ENCODE measurements at places on chromosomes 2 and 18.
A peak's percentile ranks its signal among the peaks of the same experiment; 100 is the strongest.

GRCh38 chr2:62724886-62725711 is 19.6 kb downstream of the EHBP1 start:
- DNase-seq: no peak

DNA sequence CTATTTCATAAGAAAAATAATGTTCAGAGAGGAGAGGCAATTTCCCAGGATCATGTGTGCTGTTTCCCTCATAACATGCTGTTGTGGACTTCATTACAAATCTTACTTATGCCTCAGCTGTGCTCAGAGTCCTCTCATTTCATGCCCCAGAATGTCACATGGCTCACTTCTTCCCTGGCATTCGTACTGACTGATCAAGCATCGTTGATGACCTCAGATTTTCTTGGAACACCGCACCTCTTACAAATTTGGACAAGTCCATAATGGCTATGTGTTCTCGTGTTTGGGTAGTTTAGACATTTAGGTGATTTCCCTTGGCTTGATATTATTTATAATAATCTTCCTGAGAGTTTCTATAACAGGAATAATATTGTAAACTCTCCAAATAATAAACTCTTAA is 32.9 kb downstream of the SERPINB7 start:
- no peak for DNase-seq

- no peak for DNase-seq
These were observed 7.0 kb downstream of the ING5 start for GRCh38 chr2:241708879-241709278.

GRCh38 chr18:58649966-58650816 is 21.1 kb upstream of the MALT1 start:
- no peak for DNase-seq

GRCh38 chr2:59833941-59834340 is 719.5 kb downstream of the BCL11A start:
- no peak for DNase-seq

- no peak for DNase-seq
These were observed 113.7 kb downstream of the SPOPL start for GRCh38 chr2:138615257-138615656.

- DNase-seq: no peak
These were observed 383.4 kb downstream of the CBLN2 start for GRCh38 chr18:72160510-72161445.

DNA sequence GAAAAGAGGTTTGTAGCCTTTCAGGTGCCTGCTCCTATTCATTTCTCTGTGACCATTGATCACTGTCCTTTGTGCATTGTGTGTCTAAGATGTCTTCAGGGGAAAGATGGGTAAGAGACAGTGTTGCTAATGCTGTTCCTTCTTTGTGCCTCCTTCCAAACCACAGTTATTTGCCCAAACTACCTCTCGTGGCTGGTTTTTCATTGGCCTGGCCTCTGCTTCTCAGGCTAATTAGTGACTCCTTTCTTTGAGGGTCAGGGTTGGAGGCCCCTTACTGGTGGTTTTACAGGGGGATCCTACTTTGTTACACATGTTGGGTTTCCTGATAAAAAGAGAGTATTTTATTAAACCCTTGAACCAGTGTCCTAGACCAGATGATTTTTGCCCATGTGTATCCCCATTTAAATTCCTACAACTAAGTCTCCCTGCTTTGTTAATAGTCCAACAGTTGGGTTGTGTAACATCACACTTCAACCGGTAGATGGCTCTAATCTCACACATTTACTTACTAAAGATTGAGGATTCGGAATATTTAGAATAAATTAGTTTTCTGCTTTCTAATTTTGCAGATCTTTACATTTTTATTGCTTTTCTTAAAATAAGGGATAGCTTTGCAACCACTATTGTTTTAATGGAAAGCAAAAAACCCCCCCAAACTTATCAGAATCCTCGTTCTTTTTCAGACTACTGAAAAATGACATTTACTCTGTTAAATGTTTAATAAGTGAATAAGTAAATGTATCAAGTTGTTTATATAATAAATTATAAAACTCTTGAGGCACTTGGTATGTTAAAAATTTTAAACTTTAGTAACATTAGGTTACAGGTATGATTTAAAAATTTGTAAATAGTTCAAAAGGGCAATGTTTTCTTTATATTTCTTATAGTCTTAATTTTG is 2.4 kb downstream of the MARS2 start:
- no peak for DNase-seq

GRCh38 chr2:98833172-98833916 is 102.4 kb upstream of the MGAT4A start:
- peak; percentile 71 for DNase-seq

DNA sequence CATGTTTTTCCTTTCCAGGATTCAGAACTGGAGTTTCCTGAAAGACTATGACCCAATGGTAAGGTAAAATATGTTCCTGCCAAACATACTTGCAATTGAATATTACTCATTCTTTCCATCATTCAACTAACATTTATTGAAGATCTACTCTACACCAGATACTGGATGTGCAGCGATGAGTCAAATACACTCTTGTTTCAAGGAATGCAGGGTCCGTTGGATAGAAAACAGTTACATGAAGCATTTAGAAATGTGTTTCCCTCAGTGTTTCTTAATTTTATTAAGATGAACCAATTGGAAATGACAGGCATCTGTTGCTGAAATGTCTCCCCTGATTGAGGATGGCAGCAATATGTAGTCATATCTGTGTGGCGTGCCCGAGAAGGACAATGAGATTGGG is 14.8 kb upstream of the SLC66A3 start:
- no peak for DNase-seq

- no peak for DNase-seq
These were observed 582.4 kb upstream of the RAB6C start for GRCh38 chr2:129396980-129397599.

DNA sequence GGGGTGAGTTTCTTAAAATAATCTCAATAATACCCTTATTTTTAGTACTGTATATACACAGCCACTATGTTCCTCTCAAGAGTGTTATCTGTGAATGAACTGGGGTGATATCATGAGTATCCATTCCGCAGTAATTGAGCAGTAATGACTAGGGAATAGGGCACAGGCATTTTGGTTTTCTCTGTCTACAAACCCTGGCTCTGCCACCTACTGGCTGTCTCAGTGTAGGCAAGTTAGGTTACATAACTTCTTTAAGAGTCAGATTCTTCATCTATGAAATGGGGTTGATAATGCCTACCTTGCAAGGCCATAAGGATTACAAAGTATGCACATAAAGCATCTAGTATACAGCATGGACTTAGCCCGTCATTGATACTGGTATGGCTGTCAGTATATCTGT is 555.8 kb downstream of the NRXN1 start:
- no peak for DNase-seq

DNA sequence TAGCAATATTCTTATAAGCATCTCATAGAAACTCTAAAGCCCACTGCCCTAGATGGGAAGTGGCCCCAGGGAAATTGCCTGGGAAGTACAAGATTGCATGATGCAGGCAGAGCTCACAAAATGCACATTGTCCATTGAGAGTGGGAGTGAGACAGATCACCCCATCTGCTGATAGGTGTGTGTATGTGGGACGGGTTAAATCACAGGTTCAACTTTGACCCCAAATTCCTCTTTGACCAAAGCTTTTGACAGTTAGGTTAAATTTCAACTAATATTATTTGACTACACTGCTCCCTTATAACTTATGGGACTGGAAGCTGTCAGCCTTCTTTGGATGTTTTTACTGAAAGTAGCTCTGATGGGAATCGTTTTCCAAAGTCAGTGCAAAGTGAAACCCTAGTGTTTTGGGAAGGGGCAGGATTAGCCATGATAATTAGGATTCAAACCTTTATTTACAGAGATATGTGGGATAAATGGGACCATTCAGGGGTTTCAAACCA is 11.4 kb upstream of the FABP1 start:
- no peak for DNase-seq

DNA sequence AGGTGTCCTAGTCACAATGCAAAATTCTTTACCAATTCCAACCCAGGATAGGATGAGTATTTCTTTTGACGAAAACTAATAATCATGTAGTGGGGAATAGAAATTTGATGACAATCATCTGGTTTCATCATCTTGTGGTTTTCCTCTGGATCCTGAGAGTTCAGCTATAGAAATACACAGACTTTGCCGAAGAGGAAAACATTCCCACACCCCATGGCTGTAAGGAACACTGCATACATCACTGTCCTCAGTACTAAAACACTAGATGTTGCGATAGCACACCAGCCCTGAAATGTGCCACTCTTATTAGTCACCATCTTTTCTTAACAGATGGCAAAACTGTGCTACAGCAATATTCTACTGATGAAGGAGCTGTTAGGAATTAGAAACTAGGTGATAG is 29.4 kb downstream of the CERKL start:
- no peak for DNase-seq

DNA sequence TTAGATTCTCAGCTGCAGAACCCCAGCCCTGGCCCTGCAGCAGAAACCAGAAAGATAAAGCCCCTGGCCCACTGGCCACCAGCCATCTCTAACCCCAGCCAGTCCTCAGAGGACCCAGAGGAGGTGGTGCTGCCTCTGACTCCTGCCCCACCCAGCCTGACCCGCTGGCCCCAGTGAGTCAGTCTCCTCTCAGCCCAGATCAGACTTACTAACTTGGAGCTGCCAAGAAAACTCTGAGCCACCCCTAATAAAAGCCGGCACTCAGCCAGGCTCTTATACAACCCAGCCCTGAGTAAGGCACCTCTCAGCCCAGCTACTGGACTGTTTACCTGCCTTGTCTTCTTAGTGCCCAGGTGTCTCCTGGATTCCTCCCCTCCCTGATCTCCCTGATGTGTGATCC is 2.0 kb downstream of the SLC14A2 start:
- DNase-seq: peak; percentile 91

DNA sequence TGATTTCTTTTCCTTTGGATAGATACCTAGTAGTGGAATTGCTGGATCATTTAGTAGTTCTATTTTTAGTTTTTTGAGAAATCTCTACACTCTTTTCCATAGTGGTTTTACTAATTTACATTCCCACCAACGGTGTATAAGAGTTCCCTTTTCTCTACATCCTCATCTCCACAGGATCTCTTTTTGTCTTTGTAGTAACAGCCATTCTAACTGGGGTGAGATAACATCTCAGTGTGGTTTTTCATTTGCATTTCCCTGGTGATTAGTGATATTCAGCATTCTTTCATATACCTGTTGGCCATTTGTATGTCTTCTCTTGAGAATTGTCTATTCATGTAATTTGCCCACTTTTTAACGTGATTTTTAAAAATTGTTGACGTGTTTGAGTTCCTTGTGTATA is 13.8 kb downstream of the RFTN2 start:
- DNase-seq: no peak

DNA sequence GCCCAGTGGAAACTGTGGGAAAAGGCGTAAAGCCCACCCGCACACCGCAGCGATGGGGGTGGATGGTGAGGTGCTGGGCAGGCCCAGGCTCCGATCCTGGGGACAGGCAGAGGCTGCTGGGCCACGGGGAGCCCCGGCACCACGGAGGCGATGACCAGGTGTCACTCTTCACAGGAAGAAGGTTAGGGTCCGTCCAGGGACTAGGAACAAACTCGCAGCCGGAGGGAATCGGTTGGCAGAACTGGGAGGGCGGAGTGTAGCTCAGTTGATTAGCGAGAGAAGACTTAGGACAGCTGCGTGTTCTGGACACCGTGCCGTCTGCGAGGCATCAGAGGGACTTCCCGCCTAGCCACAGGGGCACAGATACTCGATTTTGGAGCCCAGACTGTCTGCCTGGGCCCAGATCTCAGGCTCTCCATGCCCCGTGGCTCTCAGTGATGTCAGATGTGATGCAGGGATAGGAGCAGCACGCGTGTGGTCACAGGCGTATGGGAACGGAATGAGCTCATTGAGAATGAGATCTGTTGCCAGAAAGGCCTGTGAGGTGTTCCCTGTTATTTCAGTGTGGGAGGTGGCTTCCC is 16.1 kb upstream of the ALLC start:
- DNase-seq: peak; percentile 65

GRCh38 chr2:118670838-118671237 is 176.6 kb downstream of the EN1 start:
- no peak for DNase-seq

- peak; percentile 79 for DNase-seq
These were observed 638.0 kb upstream of the ZEB2 start for GRCh38 chr2:145157741-145158591.

GRCh38 chr18:37548679-37549289 is 16.8 kb downstream of the CELF4 start:
- DNase-seq: no peak

DNA sequence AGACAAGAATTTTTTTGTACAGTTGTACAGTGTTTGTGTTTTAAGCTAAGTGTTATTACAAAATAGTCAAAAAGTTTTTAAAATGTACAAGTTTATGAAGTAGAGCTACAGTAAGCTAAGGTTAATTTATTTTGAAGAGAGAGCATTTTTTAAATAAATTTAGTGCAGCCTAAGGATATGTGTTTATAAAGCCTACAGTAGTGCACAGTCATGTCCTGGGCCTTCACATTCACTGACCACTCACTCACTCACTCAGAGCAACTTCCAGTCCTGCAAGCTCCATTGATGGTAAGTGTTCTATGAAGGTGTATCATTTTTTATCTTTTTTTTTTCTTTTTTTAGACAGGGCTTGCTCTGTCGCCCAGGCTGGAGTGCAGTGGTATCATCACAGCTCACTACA is 44.2 kb downstream of the SFXN5 start:
- no peak for DNase-seq

- no peak for DNase-seq
These were observed 1579.2 kb upstream of the PIK3C3 start for GRCh38 chr18:40375837-40376236.

DNA sequence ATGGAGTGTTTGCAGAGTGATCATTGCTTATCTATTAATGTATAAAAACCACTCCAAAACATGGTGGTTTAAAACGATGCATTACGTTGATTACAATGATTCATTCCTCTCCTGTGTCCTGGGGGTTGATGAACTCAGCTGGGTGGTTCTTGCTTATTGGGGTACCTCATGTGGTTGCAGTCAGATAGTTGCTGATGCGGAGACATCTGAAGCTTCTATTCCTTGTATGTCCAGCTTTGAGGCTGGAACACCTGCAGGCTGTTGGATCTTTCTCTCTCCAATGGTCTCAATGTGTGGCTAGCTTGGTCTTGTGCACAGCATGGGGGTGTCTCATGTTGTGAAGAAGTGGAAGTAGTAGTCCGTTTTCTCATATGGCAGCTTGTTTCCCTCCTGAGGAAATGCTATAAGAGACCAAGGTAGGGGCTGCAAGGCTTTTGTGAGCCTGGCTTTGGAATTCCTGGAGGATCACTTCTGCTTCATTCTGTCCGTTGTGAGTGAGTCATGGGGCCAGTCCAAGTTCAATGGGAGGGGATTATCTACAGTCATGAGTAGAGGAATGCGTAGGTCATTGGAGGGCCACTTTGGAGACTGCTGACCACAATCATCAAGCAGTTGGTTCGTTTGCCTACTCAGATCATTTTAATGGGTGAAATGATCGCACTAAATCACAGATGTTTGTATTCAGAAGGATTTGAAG is 601.0 kb downstream of the SLC4A3 start:
- DNase-seq: no peak

- DNase-seq: no peak
These were observed 312.7 kb upstream of the CWC22 start for GRCh38 chr2:180319586-180320405.

DNA sequence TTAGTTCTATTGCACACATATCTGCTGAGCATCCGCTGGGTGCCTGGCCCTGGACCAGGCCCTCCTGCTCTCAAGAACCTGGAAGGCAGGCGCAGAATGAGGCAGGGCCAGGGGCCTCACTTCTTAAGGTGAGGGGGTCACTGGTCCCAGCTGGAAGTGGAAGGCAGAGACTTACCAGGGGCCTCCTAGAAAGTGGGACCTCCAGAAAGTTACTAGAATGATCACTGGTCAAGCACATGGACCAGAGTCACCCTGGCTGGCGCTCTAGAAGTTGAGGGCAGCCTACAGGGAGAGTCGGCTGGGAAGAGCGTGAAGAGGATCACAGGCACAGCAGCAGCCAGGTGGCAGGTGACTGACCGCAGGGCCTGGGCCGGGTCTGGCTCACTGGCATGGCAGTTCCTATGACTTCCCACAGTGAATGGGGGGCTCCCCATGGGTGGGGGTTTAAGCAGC is 26.1 kb upstream of the MAL start:
- DNase-seq: no peak

Data from coronary artery (tissue), 2 donors.